ENCODE measurements at places on chromosomes 6 and 20.

- no peak for DNase-seq
Observed at GRCh38 chr6:160226118-160226591, 32.5 kb downstream of the SLC22A2 start.

GRCh38 chr20:1463971-1464570 is 2.6 kb downstream of the NSFL1C start:
- no peak for DNase-seq

DNA sequence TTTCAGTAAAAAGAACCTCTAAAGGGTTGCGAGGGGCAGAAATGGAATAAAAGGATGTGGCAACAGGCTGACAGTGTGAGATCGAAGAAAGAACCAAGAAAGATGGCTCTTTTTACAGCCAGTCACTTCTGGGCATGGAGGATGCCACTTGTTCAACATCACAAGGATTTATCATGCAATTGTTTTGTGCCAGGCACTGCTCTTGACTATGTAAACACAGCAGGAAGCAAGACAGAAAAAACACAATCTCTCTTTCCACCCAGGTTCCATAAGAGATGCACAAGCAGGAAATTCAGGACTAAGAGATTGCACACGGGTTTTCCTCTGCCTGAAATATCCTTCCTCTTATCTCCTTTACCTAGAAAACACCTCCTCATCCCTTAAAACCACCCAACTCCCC is 38.0 kb downstream of the FOXA2 start:
- DNase-seq, result no peak

GRCh38 chr6:82954937-82955577 is 110.6 kb downstream of the UBE3D start:
- no peak for DNase-seq

GRCh38 chr6:115060581-115060980 is 717.8 kb upstream of the HS3ST5 start:
- no peak for DNase-seq

DNA sequence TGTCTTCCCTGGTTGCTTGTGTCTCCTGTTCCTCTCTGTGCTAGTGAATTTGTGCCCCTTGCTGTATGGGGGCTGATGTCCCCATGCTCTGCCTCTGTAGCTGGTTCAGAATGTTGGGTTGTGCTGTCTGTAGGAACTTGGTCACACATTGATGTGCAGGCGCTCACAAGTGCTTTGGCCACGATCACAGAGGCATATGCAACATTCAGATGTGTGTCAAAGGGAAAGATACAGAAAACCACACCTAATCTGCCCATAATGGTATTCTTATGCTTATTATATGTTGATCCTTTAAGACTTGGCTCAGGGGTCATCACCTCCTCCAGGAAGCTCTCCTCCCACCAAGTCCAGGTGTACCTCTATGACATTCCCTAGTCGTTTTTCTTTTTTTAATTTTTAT is 17.1 kb upstream of the DHX35 start:
- no peak for DNase-seq

- no peak for DNase-seq
Observed at GRCh38 chr6:170088582-170088955, 202.3 kb downstream of the DLL1 start.

DNA sequence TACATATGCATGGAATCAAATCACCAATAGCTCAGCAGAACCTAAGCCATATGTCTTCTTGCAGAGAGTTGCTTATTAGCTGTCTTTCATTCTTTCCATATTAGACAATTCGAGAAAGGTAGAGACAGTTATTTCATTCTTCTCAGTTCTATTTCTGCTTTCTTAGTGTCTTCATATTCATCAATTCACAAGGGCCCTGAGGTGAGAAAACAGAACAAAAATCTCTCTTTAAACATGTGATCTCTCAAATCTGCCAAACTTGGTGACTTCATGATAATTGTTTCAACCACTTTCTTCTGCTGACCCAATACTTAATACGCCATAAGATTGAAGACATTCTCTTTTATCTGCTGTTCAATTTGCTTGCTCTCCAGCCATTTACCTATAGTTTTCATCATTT is 229.7 kb upstream of the MARCKS start:
- no peak for DNase-seq

DNA sequence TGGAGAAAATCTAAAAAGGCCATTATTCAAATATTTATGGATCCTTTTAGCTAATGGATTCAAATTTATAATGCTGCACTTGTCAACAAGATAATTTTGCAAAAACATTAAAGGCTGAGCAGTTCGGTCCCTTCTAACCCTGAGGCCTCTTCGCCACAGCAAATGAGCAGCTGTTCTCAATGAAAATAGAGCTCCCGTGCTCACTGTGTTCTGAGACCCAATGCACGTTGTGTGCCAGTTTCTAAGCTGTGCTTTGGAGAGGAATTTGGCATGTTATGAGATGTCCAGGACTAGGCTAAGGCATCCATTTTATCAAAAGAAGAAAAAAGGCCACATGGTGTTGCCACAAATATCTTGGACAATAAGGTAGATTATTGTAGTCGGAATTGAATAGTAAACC is 220.1 kb upstream of the TSHZ2 start:
- no peak for DNase-seq

GRCh38 chr6:152398993-152399392 is 238.2 kb downstream of the SYNE1 start:
- no peak for DNase-seq
